ENCODE measurements at places on chromosomes 2 and 18. TPM values are rescaled to one million over a fixed set of nuclear protein-coding genes. Genes with fewer than 3 reads are reported as not detected.

The OTOS gene
- not detected for total RNA-seq

The OSR1 gene
- not detected for total RNA-seq

- DNase-seq = no peak
Observed at GRCh38 chr2:119519057-119519408, 5.2 kb downstream of the SCTR start.

DNA sequence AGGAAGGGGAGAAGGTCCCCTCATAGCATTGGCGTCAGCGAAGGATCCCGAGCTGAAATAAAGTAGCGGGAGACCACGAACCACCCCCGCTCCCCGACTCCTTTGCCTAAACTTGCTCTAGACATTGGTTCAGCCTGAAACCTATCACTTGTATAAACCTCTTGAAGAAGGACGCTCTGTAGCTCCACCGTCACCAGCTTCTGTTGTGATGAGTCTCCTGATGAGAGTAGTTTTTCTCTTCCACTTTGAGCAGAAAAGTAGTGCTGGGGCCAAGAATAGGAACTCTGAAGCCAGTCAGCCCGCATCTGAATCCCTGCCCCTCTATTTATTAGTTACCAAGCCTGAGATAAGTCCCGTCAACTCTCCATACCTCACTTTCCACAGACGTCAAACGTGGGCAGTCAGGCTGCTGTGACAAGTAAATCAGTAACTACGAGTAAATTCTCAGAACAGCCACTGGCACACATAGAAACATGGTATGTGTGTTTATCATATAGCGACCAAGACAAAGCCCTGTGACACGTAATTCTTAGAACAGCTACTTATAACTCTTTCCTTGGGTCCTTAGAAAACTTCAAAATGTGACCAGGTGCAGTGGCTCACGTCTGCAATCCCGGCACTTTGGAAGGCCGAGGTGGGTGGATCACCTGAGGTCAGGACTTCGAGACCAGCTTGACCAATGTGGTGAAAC is 61.7 kb downstream of the CD226 start:
- DNase-seq = no peak

GRCh38 chr18:78713069-78713468 is 266.5 kb upstream of the SALL3 start:
- DNase-seq = no peak

- DNase-seq = peak; percentile 68
Observed at GRCh38 chr18:519019-519879, 18.7 kb upstream of the COLEC12 start.

- DNase-seq = peak; percentile 56
Observed at GRCh38 chr2:98909317-98910211, 26.5 kb downstream of the CRACDL start.

- DNase-seq = no peak
Observed at GRCh38 chr2:133442393-133442792, 125.9 kb downstream of the NCKAP5 start.
